ENCODE measurements at places on chromosomes 6 and 20.

GRCh38 chr6:46849361-46849690 lies 56.1 kb downstream of the MEP1A start:
- no peak for DNase-seq

- peak; percentile 80 for DNase-seq
Observed at GRCh38 chr20:62500237-62500864, 24.6 kb upstream of the GATA5 start.

DNA sequence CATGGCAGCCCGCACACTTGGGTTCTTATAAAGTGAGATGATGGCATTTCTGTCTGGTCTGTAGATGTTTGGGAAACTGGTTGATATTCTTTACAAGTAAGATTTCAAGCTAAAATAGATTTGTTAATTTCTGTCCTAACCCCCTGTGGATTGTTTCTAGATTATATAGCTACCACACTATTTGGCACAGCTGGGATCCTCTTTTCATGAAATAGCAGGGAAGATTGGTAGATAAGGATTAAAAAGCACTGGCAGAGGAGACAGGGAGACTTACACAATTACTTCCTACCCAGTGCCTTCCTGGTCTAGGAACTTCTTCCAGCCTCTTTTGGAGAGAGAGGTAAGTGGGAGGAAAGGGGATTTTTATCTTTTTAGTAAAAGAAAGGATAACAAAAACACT lies 13.2 kb upstream of the ATXN1 start:
- no peak for DNase-seq

- DNase-seq = no peak
Observed at GRCh38 chr6:13913226-13914001, 11.3 kb upstream of the RNF182 start.

- no peak for DNase-seq
Observed at GRCh38 chr6:56380476-56380875, 133.1 kb upstream of the COL21A1 start.

GRCh38 chr6:34650823-34651222 lies 45.7 kb downstream of the ILRUN start:
- DNase-seq = no peak

DNA sequence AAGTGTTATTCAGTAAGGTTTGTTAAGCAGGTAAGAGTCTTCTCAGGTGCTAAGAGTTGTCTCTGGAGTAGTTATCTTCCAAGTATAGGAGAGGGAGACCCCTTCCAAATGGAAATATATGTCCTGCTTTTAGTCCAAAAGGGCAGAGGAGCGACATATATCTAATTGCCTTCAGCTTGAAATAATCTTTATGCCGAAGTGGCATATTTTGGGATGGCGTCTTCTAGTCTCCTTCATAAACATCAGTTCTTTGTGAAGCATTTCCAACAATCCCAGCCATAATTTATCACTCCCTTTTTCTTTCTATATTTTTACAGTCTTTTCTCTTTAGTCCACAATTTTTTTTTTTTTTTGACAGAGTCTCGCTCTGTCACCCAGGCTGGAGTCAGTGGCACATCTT lies 6.0 kb downstream of the TMC2 start:
- no peak for DNase-seq

DNA sequence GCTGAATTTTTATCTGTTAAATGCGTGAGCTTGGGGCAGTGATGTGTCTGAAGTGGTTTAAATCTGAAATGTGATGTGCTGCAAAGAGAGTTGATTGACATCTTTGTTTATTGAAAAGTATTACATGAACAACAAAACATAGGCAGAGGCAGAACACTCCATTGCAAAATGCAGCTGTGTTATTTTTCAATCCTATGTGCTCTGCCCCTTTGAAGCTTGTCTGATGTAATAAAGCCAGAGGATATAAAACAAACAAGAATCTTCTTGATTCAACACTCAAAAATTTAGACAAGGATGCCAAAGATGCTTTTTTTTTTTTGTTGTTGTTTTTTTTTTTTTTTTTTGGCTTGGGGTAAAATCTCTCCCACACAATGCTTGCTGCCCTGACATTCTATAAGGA lies 482.4 kb upstream of the MMS22L start:
- no peak for DNase-seq

- DNase-seq = no peak
Observed at GRCh38 chr20:17816804-17817587, 117.2 kb downstream of the BANF2 start.

DNA sequence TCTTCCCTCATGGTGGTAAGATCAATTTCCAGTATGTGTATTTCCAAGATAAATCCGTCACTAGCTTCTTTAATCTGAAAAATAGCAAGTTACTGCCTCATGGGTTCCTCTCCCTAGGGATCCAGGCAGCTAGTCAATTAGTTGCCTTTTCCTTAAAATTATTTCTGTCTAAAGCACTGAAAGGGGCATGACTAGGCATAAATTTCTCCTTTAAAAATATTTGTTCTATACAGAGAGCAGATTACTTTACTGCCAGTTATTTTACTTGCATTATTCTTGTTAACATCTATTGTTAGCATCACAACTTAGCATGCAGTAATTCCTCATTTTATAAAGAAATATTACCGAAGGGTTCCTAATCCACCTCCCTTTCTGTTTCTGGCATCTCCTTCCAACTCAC lies 1.4 kb downstream of the MTCL3 start:
- no peak for DNase-seq

GRCh38 chr6:33433001-33433543 lies 13.2 kb downstream of the SYNGAP1 start:
- DNase-seq = no peak

GRCh38 chr6:169993861-169994481 lies 242.5 kb downstream of the ERMARD start:
- no peak for DNase-seq

- DNase-seq = no peak
Observed at GRCh38 chr6:165937564-165938358, 229.9 kb downstream of the TBXT start.

GRCh38 chr6:148693882-148694484 lies 52.8 kb upstream of the UST start:
- DNase-seq = no peak

DNA sequence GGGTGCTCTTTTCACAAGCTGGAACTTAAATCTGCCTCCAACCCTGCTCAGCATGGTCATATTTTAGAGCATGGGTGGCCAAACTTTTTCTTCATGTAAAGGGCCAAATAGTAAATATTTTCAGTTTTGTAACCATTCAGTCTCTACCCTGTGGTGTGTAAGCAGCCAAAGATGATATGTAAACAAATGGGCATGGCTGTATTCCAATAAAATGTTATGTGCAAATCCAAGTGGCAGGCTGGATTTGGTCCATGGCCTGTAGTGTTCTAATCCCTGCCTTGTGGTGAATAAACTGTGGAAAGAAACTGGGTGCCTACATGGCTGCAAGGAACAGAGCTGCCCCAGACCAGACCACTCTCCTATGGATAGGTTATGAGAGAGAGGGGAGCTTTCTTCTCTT lies 32.7 kb downstream of the OGFRL1 start:
- DNase-seq = no peak

DNA sequence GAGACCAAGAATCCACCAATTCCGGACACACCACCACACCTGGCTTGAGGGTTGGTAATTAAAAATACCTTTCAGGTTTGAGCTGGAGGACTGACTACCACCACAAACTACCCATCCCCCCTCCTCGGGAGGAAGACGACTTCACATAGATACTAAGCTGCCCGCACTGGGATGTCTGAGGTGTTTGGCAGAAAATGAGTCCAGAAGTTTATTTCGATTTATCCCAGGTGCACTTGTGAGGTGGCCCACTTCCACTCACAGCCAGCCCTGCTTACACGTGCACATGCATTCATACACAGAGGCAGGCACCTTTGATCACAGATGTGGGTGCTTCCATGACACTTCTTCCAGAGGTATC lies 187.1 kb downstream of the ID4 start:
- no peak for DNase-seq

- no peak for DNase-seq
Observed at GRCh38 chr20:32512047-32512385, 73.1 kb downstream of the NOL4L start.

DNA sequence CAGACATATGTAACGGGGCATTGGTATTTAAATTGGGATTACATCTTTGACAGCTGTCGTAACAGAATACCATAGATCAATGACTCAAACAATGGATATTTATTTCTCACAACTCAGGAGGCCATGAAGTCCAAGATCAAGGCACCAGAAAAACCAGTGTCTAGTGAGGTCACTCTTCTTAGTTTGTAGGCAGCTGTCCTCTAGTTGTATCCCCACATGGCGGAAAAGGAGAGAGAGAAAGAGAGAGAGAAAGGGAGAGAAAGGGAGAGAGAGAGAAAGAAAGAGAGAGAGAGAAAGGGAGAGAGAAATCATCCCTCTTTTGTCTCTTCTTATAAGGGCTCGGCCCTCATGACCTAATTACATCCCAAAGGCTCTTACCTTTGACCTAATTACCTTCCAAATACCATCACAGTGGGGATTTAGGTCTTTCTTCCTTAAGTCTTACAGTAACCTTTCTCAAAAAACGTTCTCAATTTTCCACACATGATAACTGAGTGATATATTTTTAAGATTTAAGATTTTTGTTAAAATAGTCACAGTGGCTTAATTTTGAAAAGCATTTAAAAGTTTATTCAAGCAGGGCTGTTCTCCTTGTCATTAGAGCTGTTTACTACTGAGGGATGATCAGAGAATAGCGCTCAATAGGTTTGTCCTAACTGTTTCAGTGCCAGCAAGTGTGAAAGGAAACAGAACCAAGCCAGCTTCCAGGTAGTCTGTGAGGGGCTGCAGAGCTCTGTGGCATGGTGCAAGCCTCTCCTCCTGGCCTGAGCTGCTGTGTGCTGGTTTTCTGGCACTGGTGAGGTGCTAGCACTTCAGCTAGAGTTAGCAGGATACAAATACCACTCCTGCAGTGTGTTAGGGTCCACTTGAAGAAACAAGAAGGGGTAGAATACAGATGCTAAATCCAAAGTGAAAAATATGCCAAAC lies 79.0 kb downstream of the IMPG1 start:
- no peak for DNase-seq

GRCh38 chr6:13471184-13471583 lies 16.2 kb downstream of the GFOD1 start:
- no peak for DNase-seq

DNA sequence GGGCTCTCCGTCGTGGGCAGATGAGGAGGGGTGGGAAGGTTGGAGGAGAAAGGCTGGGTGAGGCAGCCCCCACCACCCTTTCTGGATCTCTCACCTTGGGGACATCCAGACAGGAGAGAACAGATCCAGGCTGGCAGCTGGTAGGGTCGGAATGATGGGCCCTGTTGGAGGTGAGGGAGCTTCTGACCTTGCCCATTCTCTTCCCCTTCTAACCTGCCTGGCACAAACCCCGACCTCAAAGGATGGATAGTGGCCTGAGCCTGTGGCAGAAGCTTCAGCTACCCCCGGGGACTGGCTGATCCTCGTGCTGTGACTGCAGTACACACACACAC lies 6.0 kb upstream of the NPBWR2 start:
- DNase-seq = no peak

DNA sequence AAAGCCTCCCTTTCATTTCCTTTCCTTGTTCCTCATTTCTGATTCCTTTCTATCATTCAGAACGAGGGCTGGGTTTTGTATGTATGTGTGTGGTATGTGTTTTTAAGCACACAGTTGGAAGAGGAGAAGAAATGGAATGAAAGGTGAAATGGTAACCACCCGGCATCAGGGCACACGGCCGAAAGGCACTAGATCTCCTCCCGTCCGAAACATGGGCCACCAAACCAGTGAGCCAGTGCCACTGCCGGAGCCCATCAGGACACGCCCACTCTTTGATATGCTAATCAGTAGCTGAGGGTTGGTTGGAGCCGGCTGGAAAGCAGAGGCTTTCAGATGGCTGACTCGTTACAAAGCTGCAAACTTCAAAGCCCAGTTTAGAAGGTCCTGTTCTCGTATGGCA lies 228.6 kb upstream of the JARID2 start:
- peak; percentile 51 for DNase-seq

DNA sequence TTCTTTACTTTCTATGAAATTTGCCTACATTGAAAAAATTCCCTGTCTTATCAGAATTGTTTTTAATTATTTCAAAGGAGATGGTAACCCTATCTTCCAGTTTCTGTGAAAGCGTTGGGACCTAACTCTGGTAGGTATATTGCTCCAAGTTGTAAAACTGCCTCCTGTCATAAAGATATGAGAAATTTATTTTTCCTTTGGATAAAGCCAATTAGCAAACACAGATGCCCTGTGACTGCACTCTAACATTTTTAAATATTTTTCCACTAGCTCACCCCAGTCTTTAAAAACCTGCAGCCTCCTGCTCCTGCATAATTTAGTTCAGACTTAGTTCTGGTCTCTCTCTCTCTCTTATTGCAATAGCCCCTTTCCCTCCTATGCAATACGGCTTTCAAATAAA lies 39.0 kb upstream of the CRISP1 start:
- no peak for DNase-seq

- DNase-seq = no peak
Observed at GRCh38 chr20:9576695-9577094, 62.3 kb downstream of the LAMP5 start.

DNA sequence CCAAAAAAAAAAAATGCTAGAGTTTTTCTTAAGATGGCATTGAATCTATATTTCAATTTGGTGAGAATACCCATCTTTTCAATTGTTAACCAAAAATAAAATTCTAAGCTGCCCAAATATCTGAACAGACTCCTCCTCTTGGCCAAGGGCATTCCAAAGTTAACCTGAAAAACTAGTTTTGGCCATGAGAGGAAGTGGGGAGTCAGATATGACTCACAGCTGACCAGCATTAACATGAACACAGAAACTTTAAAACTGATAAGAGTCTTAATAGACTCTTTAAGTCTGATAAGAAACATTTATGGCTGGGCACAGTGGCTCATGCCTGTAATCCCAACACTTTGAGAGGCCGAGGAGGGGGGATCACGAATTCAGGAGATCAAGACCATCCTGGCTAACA lies 171.3 kb downstream of the FAXC start:
- no peak for DNase-seq

DNA sequence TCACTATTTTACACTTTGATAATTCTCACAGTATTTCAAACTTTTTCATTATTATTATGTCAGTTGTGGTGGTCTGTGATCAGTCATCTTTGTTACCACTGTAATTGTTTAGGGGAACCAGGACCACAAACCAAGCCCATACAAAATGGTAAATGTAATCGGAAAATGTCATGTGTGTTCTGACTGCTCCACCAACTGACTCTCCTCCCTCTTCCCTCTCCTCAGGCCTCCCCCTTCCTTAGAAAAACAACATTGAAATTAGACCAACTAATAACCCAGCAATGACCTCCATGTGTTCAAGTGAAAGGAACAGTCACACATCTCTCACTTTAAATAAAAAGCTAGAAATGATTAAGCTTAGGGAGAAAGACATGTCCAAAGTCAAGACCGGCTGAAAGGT lies 63.8 kb downstream of the GMDS start:
- DNase-seq = no peak

Measured in activated CD4-positive, alpha-beta T cell treated with anti-CD3 and anti-CD28 coated beads, Interleukin-10, Interleukin-2, amounts not matched to agents 100 ng/mL and 50 ng/mL, durations not matched to agents 16 hours and 8 hours (primary cell).